ENCODE measurements at places on chromosomes 4 and X.

- no peak for DNase-seq
These were observed 96.4 kb downstream of the ATP8A1 start for GRCh38 chr4:42560467-42560861.

DNA sequence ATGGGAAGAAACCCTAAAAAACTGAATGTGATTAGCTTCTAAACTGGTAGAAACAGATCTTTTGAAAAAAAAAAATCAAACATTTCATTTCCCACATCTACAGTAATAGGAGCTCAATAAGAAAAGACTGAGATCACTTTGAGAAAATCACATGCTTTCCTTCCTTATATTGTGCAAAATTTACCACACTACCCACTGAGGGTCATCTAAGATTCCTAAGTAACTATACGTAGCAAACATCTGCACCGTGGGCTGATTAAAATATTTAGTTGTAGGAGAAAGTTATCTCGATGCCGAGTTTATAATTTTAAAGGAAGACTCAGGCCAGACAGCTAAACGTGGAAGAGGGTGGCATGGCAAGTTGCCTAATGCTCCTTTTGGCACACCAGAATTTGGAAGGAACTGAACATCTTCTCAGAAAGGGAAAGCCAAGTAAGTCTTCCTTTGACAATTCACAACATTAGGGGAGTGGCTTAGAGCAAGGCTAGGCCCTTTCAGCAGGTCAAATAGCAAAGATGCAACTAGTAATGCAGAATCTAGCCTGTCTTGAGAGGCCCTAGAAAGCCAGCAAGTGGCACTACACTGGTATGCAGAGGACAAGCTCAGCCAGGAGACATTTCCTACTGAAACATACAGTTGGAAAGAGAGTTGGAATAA, 128.0 kb downstream of the TMA16 start:
- no peak for DNase-seq

- peak; percentile 29 for DNase-seq
These were observed 42.4 kb downstream of the CLCN4 start for GRCh38 chrX:10199212-10199611.

- no peak for DNase-seq
These were observed 26.1 kb upstream of the ZCCHC13 start for GRCh38 chrX:74277846-74278245.

DNA sequence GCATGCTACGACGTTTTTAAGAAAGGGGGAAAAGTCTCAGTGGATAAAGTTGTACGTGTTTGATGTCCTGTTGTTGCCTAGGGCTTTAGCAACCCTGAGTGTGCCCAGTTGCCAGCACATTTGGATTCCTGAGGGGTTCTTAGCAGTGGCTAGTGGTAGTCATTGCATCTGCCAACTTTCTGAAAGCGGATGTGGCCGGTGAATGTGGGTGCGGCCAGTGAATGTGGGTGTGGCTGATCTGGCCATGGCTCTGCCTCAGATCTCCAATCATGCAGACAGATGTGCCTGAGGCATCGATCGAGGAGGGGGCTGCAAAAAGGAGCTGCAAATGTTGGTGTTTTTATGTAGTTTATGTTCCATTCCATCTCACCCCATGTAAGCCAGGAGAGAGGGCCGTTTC, 41.5 kb upstream of the FAT1 start:
- DNase-seq = peak; percentile 88

GRCh38 chr4:40466789-40467188, 131.7 kb downstream of the CHRNA9 start:
- DNase-seq = no peak

- DNase-seq = peak; percentile 85
These were observed 198.8 kb upstream of the FAT4 start for GRCh38 chr4:125115941-125116340.

DNA sequence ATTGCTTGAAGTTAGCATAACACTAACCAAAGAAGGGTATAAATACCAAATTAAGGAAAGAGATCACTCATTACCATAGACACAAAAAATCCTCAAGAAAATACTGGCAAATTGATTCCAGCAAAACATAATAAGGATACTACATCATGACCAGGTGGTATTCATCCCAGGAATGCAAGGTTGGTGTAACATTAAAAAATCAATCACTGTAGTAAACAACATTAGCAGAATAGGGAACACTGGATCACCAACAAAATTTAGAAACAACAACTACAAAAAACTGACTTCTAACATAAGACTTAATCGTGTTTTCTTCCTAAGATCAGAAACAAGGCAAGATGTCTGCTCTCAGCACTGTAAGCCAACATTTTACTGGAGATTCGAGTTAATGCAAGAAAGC, 14.1 kb downstream of the GAK start:
- DNase-seq = no peak

DNA sequence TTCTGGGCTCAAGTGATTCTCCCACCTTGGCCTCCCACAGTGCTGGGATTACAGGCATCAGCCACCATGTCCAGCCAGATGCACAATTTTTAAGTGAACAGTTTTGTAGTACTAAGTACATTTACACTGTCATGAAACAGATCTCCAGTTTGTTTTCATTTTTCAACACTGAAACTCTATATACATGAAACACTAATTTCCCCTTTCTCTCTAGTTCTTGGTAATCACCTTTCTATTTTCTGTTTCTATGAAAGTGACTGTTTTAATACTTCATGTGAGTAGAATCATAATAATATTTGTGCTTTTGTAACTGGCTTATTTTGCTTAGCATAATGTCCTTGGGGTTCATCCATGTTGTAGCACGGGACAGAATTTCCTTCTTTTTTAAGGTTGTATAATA, 237.4 kb downstream of the CAMK2D start:
- DNase-seq = no peak

DNA sequence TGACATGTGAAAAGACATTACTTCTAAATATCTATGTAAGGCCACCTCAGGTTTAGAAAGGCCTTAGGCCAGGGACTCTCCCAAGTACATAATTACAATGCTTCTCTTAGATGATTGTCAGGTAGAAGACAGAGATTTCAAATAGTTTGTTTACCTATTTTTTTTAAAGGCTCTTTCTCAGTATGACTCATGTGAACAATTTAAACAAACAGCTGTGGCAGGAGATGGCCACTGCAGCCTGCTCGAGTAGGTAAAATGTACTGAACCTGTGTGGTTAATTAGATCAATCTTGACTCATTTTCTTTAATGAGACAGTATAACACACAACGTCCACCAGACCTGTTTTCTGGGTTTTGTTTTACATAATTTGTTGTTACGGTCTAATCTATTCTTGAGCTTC, 50.2 kb downstream of the LEF1 start:
- DNase-seq = no peak

- no peak for DNase-seq
These were observed 24.8 kb upstream of the GATB start for GRCh38 chr4:151785484-151786157.

- DNase-seq = no peak
These were observed 335.5 kb downstream of the IL15 start for GRCh38 chr4:141971869-141972268.

DNA sequence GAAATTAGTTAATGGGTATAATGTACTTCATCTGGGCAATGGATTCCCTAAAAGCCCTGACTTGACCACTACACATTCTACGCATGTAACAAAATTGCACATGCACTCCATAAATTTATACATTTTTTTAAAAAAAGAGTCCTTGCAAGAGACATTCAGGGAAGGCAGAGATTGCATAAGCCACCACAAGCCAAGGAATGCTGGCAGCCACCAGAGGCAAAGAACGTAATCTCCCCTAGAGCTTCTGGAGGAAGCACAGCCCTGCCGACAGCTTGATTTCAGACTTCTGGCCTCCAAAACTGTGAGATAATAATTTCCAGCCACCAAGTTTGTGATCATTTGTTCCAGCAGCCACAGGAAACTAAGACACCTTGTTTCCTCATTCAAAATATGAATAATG, 185.6 kb upstream of the GALNT7 start:
- no peak for DNase-seq

DNA sequence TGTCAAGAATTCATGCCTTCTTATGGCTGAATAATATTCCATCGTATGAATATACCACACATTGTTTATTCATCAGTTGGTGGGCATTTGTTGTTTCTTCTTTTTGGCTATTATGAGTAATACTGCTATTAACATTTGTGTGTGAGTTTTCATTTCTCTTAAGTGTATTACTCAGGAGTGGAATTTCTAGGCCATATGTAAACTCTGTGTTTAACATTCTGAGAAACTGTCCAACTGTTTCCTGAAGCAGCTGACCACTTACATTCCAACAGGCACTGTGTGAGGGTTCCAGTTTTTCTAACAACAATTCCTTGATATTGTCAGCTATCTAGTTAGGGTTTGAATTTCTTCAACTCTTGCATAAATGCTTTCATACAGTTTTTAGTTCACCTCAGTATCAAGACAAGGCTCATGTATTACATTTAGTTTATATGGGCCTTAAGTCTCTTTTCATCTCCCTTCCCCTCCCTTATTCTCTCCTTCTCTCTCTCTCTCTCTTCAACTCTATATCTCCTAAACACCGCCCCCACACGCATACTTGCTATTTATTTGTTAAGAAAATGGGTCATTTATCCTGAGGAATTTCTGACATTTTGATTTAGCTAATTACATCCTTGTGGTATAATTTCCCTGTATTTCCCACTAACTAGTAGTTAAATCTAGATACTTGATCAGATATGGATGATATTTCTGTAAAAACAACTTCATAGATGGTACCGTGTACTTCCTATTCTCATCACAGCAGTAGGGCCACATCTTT, 77.4 kb downstream of the WDR19 start:
- peak; percentile 37 for DNase-seq

- DNase-seq = peak; percentile 70
These were observed 207.3 kb downstream of the FBXW7 start for GRCh38 chr4:152328582-152328981.

DNA sequence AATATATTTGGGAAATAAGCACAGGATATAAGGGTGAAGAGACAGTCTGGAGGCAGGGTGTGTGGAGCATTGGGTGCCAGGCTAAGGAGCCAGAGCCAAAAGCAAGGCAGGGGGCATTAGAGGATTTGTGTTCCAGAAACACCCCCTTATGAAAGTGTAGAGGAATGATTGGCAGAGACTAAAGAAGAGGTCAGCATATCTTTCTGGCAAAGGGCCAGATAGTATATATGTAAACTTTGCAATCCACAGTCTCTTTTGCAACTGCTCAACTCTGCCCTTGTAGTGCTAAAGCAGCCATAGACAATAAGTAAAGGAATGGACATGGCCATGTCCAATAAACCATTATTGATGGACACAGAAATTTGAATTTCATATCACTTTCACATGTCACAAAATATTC, 3.6 kb upstream of the SLC9A6 start:
- DNase-seq = no peak

GRCh38 chr4:24968992-24969391, 56.1 kb upstream of the CCDC149 start:
- DNase-seq = no peak

DNA sequence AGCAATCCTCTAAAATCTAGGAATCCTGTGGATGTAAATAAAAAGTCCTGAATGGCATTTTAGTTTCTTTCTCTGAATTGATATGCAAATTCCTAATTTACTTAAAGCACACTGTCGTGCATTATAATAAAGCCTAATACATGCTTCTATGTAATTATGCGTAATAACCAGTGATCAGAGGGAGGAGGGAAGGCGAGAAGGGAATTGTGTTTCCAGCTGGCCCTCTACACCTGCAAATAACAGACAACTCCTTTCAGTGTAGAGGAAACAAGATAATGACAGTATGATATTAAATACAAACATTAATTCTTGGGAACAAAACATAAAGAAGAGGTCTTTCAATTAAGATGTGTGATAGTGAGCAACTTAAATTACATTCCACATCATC, 419.6 kb upstream of the LCORL start:
- no peak for DNase-seq

DNA sequence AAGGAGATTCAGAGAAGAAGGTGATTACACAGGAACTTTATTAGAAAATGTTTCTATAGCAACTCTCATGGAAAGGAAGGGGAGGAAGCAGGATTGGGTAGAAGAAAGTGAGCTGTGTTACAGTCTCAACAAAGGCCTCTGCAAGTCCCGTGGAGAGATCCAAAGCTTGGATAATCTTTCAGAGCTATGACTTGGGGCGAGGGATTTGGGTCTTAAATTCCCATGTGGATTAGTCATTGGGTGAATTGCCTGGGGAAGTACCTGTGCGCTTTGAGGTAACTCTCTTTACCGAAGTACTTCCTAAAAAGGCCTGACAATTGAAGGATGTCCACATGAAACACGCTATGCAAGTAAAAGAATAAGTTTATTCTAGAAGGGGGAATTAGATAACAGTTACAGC, 133.8 kb upstream of the ANKRD50 start:
- DNase-seq = no peak

- peak; percentile 13 for DNase-seq
These were observed 64.1 kb downstream of the ALPK1 start for GRCh38 chr4:112361181-112361791.

- no peak for DNase-seq
These were observed 83.4 kb upstream of the COX18 start for GRCh38 chr4:73152893-73153292.

GRCh38 chr4:49032440-49033161, 46.5 kb downstream of the CWH43 start:
- peak; percentile 31 for DNase-seq

DNA sequence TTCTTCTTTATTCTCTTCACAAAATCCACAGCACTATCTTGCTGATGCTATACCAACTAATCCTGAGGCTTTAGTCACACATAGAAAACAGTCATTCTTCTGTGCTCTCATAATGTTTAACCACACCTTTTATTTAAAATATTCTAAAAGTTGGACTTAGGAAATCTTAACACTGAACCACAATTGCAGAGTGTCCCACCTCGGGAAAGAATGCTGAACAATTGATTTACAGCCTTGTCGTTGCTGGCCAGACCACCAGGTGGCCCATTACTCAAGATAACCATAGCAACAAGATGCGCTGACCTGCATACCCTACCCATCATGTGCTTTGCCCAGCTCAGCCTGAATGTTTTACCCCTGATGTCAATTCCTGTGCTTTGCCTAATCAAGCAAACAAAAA, 100.8 kb downstream of the ARSJ start:
- peak; percentile 38 for DNase-seq

DNA sequence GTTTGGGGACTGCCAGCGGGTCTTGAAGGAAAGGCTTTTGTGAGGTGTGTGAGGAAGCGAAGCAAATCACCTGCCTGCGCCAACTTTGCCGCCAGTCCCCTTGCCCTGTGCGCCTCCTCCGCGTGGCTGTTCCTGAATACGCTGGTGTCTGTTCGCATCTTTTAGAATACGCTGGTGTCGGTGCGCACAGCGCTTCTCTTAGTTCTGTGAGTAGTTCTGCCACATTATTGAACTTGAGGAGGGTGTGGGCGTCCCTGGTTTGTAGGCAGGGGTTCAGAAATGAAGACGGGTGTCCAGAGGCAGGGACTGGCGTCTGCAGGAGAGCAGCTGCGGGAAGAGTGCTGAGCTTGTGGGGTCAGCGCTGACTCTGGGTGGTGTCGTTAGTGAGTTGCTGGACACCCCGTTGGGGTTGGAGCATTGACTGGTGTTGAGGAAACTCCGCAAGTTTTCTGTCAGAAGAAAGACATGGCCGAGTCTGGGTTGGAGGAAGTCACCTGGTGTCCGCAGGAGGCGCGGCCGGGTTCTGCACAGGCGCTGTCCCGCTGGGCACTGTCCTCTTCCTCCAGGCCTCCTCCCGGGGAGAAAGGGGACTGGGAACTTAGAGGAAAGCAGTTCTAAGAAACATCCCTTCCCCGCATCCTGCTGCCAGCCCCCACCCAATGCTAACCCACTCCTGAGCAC, 930 bp downstream of the ZNF718 start:
- DNase-seq = peak; percentile 24

All from EL (cell line).